ENCODE measurements at places on chromosomes 3 and 15. TPM values are rescaled to one million over a fixed set of nuclear protein-coding genes. Genes with fewer than 3 reads are reported as not detected.

The CAPN7 gene
- 13.0 TPM for total RNA-seq

The HIGD2B gene
- not detected for total RNA-seq

The CDCP1 gene
- total RNA-seq = 70.9 TPM

The GOLGA8T gene
- not detected for total RNA-seq

The AP4E1 gene
- total RNA-seq = 6.4 TPM
